ENCODE measurements at places on chromosomes 6 and 20. TPM values are rescaled to one million over a fixed set of nuclear protein-coding genes. Genes with fewer than 3 reads are reported as not detected.
A peak's percentile ranks its signal among the peaks of the same experiment; 100 is the strongest.

Gene DUSP15
- total RNA-seq = 1.2 TPM

Gene COX4I2
- total RNA-seq = not detected

Gene NKX2-2
- total RNA-seq = not detected

Gene IP6K3
- 4.6 TPM for total RNA-seq

Gene ZBTB46
- total RNA-seq = 13.9 TPM

Gene TNFAIP3
- total RNA-seq = 16.8 TPM

Gene COL19A1
- 0.10 TPM for total RNA-seq

Gene TMEM30A
- 171 TPM for total RNA-seq

Gene PLAGL1
- 20.3 TPM for total RNA-seq

Gene TCF15
- total RNA-seq = not detected

Gene KIF6
- total RNA-seq = 1.2 TPM

Gene FUT9
- 0.20 TPM for total RNA-seq

- no peak overlapping the region for H3K4me3 ChIP-seq
- peaks cover 13% of the 10 kb centered on the region for H3K4me1 ChIP-seq
- no peak for DNase-seq
- H3K27me3 ChIP-seq = no peaks in the 10 kb centered on the region
Measured at GRCh38 chr6:3788408-3789017, 37.0 kb upstream of the PXDC1 start.

DNA sequence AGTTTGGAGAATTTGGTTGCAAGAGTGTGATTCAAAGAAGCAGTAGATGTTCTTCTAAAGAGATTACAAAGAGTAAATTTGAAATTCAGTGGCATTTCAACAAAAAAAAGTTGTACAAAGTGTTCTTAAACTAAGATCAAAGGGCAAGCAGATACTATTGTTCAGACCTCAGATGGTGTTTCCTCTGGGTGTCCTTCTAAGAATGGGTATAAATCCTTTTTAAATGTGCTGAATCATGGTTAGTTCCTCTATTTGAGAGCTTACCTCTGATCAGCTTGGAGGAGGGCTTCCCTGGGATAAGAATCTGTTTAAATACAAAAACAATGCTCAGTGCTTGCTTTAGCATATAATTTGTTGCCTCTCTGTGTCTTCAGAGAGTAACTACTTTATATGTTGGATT is 6.3 kb downstream of the BMP6 start:
- H3K27ac ChIP-seq = no peak overlapping the region
- H3K27me3 ChIP-seq = peaks cover 12% of the 10 kb centered on the region
- peaks cover 26% of the 10 kb centered on the region for H3K4me1 ChIP-seq
- no peaks in the 10 kb centered on the region for H3K36me3 ChIP-seq
- no peak for DNase-seq
- H3K4me3 ChIP-seq = no peak overlapping the region

DNA sequence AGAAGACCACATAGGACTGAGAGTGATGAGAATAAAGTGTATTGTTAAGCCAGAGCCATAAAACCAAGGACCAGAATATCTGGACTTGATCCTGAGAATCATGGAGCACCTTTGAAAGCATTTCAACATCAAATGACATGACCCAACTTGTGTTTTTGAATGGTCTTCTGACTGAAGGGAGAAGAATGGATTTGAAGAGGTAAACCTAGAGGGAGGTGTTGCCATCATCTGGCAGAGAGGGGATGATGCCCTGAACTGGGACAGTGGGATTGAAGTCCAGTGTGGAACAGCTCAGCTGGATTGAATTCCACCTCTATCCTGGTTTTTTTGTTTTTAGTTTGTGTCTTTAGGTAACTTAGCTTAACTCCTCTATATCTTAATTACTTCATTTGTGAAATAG is 570.0 kb downstream of the TBC1D32 start:
- no peaks in the 10 kb centered on the region for H3K4me1 ChIP-seq
- no peak overlapping the region for H3K4me3 ChIP-seq
- no peaks in the 10 kb centered on the region for H3K27me3 ChIP-seq
- H3K27ac ChIP-seq = no peak overlapping the region
- no peak for DNase-seq

DNA sequence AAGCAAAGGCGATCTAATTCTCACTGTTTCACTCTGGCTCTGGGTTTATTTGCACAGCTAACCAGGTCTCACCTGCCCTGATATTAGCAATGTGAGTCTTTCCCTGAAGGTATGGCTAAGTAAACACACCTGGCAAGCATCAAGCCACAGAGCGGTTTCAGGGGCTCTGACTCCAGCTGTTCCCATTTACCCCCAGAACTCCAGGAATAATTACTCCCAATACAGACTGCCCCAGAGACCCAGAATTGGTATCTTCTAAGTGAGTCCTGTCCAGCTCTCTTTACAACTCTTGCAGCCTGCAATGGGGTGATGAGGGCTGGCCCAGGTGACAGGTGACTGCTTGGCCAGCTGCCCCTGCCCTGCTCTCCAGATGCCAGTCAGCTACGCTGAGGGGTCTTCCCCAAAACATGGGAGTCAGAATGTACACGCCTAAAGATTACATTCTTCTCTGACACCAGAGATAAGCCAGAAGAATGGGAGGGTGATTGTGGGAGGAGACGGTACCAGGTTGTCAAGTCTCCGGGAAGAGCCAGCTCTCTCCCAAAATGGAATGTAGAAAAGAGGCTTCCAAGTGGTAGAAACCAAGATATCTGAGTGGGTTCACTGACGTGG is 4.9 kb upstream of the LRRN4 start:
- peak; percentile 12 for DNase-seq
- H3K27ac ChIP-seq = no peak overlapping the region
- H3K27me3 ChIP-seq = peaks cover 6% of the 10 kb centered on the region
- H3K36me3 ChIP-seq = no peaks in the 10 kb centered on the region

- no peaks in the 10 kb centered on the region for H3K36me3 ChIP-seq
- H3K4me1 ChIP-seq = no peaks in the 10 kb centered on the region
- no peak overlapping the region for H3K27ac ChIP-seq
- DNase-seq = no peak
Measured at GRCh38 chr6:159117563-159117962, 51.6 kb upstream of the FNDC1 start.

- no peaks in the 10 kb centered on the region for H3K27me3 ChIP-seq
- no peak for DNase-seq
- H3K4me1 ChIP-seq = peaks cover 7% of the 10 kb centered on the region
- H3K36me3 ChIP-seq = no peaks in the 10 kb centered on the region
- H3K27ac ChIP-seq = no peak overlapping the region
Measured at GRCh38 chr6:74065705-74066104, 369.7 kb downstream of the CD109 start.

DNA sequence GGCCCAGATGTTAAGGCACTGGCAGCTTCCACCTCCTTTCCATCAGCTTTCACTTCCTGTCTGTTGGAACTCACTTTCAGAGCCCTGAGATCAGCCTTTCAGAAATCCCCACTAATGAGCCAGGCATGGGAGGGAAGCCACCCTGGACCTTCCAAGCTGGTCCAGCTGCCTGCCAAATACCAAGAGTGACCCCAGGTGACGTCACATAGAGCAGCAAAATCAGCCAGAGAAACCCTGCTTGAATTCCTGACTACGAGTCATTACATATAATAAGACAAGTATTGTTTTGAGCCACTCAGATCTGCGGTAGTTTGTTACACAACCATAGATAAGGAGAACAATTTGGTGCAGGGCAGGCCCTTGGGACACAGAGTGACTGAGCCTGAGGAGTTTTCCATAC is 556.0 kb upstream of the JAG1 start:
- peaks cover 26% of the 10 kb centered on the region for H3K4me1 ChIP-seq
- peak; percentile 98 for DNase-seq
- H3K27me3 ChIP-seq = no peaks in the 10 kb centered on the region
- H3K36me3 ChIP-seq = no peaks in the 10 kb centered on the region
- H3K27ac ChIP-seq = peak overlapping the region; percentile 78

GRCh38 chr6:17863901-17864754 is 123.3 kb downstream of the KIF13A start:
- H3K27me3 ChIP-seq = no peaks in the 10 kb centered on the region
- no peaks in the 10 kb centered on the region for H3K36me3 ChIP-seq
- DNase-seq = peak; percentile 88
- H3K4me1 ChIP-seq = peaks cover 49% of the 10 kb centered on the region
- no peak overlapping the region for H3K4me3 ChIP-seq

DNA sequence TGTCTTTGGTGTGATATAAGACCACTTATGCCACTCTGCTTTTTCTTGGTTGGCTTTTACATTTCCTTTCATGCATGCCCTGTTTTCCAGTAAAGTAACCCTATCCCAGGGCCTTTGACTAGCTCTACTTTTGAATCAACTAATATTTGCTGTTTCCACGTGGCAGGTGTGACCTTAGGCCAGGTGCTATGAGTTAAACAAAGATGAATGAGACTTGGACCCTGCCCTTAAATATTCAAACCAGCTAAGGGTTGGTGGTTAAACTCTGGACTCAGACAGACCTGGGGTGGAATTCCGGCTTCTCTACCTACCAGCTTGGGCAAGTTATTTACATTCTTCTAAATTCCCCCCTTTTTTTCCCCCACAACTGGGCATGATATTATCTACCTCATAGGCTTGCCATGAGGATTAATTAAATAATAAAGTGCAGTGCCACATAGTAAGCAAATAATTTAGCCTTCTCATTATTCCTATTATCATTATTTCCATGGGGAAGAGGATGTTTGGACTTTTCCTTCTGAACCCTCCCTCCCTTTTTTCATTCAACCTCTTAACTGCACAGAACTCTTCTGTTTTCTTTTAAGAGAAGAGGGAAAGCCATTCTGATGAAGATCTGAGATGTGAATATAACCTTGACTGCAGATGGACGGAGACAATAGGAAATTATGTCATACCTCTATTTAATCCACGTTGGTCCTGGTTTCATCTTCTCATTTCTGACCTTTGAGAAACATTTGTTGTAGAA is 143.6 kb upstream of the TNFAIP3 start:
- H3K27me3 ChIP-seq = no peaks in the 10 kb centered on the region
- H3K27ac ChIP-seq = no peak overlapping the region
- peaks cover 1% of the 10 kb centered on the region for H3K4me1 ChIP-seq
- no peak overlapping the region for H3K4me3 ChIP-seq

- no peak overlapping the region for H3K4me3 ChIP-seq
- DNase-seq = no peak
- no peaks in the 10 kb centered on the region for H3K27me3 ChIP-seq
Measured at GRCh38 chr6:147227770-147228320, 23.6 kb downstream of the STXBP5 start.

GRCh38 chr20:59676126-59676850 is 71.9 kb downstream of the PHACTR3 start:
- no peak for DNase-seq
- no peak overlapping the region for H3K4me3 ChIP-seq
- no peaks in the 10 kb centered on the region for H3K27me3 ChIP-seq
- H3K36me3 ChIP-seq = no peaks in the 10 kb centered on the region
- H3K4me1 ChIP-seq = no peaks in the 10 kb centered on the region

DNA sequence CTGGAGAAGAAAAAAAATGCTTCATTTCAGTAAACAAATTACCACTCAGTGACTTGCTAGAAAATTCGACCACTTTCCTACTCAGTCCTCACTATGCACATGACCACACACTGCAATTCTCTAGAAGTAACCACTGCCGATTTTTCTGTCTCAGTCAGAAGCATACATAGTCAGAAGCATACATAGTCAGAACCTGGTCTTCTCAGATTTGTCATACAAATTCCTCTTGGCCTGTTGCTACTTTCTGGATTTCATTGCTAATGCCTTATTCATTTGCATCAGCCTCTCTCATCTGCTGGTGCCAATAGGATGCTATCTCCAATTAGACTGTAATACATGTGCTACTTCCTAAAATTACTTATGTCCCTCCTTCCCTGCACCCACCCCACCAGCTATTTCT is 10.2 kb upstream of the KIF16B start:
- H3K27ac ChIP-seq = no peak overlapping the region
- no peaks in the 10 kb centered on the region for H3K36me3 ChIP-seq
- H3K4me3 ChIP-seq = no peak overlapping the region
- DNase-seq = no peak
- H3K4me1 ChIP-seq = no peaks in the 10 kb centered on the region
